ENCODE measurements at places on chromosomes 5 and 9. TPM values are rescaled to one million over a fixed set of nuclear protein-coding genes. Genes with fewer than 3 reads are reported as not detected.
A peak's percentile ranks its signal among the peaks of the same experiment; 100 is the strongest.

GRCh38 chr9:83472221-83472665, 66.0 kb downstream of the FRMD3 start:
- DNase-seq: no peak

- DNase-seq: no peak
These were observed 41.6 kb downstream of the MYO10 start for GRCh38 chr5:16894236-16895057.

DNA sequence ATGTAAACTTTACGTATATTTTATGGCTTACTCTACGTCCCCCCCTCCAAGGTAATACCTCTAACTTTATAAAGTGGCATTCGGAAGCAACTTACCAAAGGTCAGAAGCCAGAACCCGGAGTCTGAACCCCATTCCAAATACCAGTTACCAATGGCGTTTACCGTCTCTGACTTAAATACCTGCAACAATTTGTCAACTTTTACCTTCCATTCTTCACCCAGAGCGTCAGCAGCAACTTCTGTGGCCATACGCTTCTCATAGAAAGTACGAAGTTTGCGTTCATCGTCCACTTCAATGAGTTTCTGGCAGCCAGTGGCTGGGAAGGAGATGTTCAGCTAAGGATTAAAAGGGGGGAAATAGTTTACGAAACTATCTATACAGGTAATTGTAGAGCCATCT, 753 bp downstream of the RPS6 start:
- DNase-seq: no peak

GRCh38 chr9:99971410-99971809, 65.0 kb downstream of the STX17 start:
- DNase-seq: no peak

GRCh38 chr5:118722122-118723020, 266.0 kb downstream of the DTWD2 start:
- DNase-seq: no peak

DNA sequence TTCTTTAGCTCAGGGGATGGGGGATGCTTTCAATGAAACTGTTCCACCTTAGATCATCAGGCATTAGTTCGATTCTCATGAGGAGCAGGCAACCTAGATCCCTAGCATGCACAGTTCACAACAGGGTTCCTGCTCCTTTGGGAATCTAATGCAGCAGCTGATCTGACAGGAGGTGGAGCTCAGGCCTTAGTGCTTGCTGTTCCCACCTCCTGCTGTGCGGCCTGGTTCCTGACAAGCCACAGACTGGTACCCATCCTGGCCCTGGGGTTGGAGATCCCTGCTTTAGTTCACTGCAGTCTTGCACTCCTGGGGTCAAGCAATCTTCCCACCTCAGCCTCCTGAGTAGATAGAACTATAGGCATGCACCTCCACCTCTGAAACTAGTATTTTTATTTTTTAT, 1369.8 kb upstream of the NUDT12 start:
- no peak for DNase-seq

- DNase-seq: no peak
These were observed 137.4 kb downstream of the GPBP1 start for GRCh38 chr5:57311251-57311650.

DNA sequence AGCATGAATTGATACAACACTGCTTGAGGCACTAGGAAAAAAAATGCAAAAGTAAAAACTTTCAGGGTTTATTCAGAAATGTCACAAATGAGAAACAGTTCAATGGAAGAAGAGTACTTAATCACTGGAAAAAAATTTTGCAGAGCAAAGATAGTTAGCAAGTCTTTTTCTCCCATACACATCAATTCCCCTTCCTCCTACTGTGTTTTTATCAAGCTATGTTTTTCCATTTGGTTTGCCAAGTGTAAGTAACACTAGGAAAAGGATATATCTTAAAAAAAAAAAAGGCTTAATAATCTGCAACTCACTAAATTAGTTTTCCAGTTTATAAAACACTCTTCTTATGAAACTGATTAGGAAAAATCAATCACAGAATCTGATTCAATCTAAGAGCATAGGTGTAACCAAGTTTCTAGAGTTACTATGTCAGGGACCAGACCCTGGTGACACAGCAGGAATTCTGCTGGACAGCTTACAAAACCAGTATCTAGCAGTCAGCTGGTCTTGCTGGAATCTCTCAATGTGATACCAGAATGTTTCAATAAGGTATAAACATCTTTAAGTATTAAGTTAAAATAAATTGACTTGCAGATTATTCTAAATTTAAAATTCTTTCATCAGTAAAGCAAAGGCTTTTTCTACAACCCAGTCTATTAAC, 34.7 kb downstream of the RNF145 start:
- no peak for DNase-seq

GRCh38 chr5:124745007-124745927, 1.2 kb downstream of the ZNF608 start:
- no peak for DNase-seq

DNA sequence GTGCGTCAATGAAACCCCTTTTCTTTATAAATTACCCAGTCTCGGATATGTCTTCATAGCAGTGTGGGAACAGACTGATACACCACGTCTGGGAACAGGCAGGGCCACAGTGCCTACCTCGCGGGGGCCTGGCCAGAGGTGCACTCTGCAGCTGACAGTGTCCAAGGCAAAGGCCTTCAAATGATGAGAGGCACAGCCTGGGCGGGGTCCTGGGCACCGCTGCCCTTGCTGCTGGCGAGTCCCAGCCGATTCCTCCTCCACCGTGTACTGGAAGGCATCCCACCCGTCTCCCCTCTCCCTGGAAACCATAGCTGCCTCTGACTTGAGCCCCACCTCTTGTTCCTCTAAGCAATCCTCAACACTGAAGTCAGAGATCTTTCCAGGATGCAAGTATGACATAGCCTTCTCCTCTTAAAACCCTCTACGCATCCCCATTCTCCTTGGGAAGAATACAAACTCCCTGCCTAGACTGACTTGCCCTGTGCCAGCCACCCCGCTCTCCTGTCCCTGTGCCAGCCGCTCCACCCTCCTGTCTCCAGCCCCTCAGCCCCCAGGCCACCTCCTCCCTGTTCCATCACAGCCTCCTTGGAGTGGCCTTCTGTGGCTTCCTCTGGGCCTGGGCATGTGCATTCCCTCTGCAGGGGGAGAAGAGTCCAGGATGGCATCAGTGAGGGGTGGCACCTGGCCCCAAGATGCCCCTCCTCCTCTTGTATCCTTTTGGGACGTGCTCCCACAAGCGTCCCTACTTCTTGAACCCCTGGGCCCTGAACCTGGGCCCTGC, 8.1 kb upstream of the COL5A1 start:
- peak; percentile 12 for DNase-seq

DNA sequence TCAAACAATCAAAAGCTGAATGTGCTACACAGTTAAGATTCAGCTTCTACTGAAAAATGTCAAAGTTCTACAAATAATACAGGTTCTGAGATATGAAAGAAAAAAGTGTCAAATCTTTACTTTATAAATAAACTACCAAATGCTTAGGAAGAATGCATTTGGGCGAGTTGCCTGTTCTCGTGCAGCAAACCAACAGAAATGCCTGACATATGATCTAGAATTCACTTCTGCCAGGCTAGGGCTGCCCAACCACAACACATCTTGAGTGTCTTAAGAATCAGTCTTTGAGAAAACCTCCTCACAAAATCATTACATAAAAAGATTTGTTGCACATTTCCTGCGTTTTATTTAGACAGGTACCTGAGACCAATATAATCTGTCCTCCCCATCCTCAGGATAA, 42.2 kb downstream of the ANKH start:
- no peak for DNase-seq

- no peak for DNase-seq
These were observed 45.1 kb downstream of the TGFBI start for GRCh38 chr5:136073714-136074529.

- no peak for DNase-seq
These were observed 607.8 kb downstream of the BNC2 start for GRCh38 chr9:16262477-16263261.

GRCh38 chr5:56148453-56148971, 84.6 kb downstream of the ANKRD55 start:
- no peak for DNase-seq

- no peak for DNase-seq
These were observed 17.7 kb downstream of the MARVELD2 start for GRCh38 chr5:69432412-69433206.

Gene PAPPA
- 17.1 TPM for total RNA-seq

Gene CNTNAP3B
- total RNA-seq: 40.3 TPM

Gene NMUR2
- total RNA-seq: not detected

Gene KCNN2
- 6.2 TPM for total RNA-seq

Data from uterus (tissue), 4 donors.